ENCODE measurements at places on chromosomes 1 and 21. TPM values are rescaled to one million over a fixed set of nuclear protein-coding genes. Genes with fewer than 3 reads are reported as not detected.

The KLHDC9 gene
- total RNA-seq: 3.3 TPM

The PRXL2B gene
- total RNA-seq: 15.4 TPM

The ALX3 gene
- total RNA-seq: not detected

The RGS1 gene
- total RNA-seq: 31.6 TPM

The GCSAML gene
- 0.72 TPM for total RNA-seq

The ITLN1 gene
- total RNA-seq: 0.62 TPM

The NEXN gene
- 70.8 TPM for total RNA-seq

The RLF gene
- total RNA-seq: 47.4 TPM

The OSCP1 gene
- total RNA-seq: 5.7 TPM

The CD52 gene
- not detected for total RNA-seq

The GSTM1 gene
- not detected for total RNA-seq

The AUNIP gene
- total RNA-seq: 0.41 TPM

The PADI3 gene
- 1.1 TPM for total RNA-seq

The NR5A2 gene
- total RNA-seq: 8.3 TPM

The AZIN2 gene
- total RNA-seq: 3.8 TPM

The CCNL2 gene
- 174 TPM for total RNA-seq

The MAP3K21 gene
- total RNA-seq: 1.4 TPM

The PTPN22 gene
- total RNA-seq: 0.92 TPM

The AGT gene
- total RNA-seq: 21.8 TPM

All from tongue (tissue), 3 donors.